Stimulated activated CD4-positive, alpha-beta T cell treated with anti-CD3 and anti-CD28 coated beads, Interleukin-1b, Interleukin-23, amount 100 ng/mL, for 1 hour (primary cell): ENCODE measurements at places on chromosomes 12 and 14.

DNA sequence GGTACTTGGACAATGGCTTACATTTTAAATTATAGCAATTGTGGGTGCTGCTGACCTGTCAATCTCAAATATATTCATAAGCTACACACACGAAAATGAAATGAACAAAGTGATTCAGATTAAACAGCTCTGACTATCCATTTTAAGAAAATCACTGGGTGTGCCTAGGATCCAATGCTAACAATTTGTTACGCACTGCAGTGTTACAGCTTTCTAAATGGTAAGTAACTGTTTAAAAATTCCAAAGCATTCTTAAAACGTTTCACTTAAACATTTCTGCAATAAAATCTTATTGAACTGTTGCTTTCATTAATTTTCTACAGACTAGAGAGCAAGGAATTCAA is 18.9 kb downstream of the LMO3 start:
- no peak for DNase-seq

GRCh38 chr12:54603872-54604271 is 15.4 kb upstream of the PPP1R1A start:
- DNase-seq = no peak

DNA sequence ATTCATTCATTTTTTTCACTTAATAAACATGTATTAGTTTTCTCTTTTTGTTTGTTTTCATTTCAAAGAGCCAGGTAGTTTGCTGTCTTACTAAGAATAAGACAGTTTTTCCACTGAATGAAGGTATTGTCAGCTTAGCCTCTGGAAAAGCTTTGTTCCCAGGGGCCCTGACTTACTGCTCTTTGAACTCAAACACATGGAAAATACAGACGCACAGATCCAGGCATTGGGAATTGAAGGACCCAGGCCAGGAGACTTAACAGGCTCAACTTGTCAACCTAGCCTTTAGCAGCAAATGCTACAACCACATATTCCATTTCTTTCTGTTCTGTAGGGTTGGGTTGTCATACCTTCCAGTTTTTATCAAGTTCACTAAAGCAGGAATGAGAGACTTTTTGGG is 38.5 kb upstream of the SLCO1C1 start:
- no peak for DNase-seq

DNA sequence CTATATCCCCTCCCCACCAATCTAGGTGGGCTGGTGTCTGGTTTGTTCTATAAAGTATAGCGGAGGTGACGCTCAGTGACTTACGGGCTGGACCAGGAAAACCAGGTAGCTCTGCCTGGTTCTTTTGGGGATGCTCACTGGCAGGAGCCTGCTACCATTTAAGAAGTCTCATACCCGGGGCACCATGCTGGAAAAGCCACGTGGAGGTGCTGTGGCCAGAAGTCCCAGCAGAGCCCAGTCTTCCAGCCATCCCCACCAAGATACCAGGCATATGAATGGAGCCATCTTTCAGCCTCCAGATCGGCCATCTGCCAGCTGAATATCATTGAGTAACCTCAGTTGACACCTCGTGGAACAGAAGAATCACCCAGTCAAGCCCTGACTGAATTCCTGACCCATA is 87.2 kb downstream of the AACS start:
- no peak for DNase-seq

GRCh38 chr14:71061458-71061857 is 154.2 kb downstream of the PCNX1 start:
- DNase-seq = no peak

GRCh38 chr12:25377469-25378177 is 126.9 kb upstream of the KRAS start:
- DNase-seq = no peak

DNA sequence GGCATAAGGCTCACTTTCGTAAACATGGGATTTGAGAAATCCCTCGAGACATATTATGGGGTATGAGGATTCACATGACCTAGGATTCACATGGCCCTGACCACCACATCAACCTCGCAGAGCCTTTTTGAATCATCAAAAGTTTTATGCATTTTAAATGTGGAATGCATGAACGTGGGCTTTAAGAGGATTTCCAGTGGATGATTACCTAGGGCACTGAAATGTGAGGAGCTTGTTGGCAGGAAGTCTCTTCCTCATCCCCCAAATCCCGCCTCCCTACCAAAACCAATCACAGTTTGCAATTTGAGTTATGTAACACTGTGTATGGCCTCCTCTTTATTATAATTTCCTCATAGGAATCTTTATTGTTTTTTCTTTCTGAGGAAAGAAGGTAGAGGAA is 659.6 kb upstream of the TBX3 start:
- no peak for DNase-seq

- no peak for DNase-seq
These were observed 220.9 kb downstream of the FOXG1 start for GRCh38 chr14:28987516-28987915.

GRCh38 chr12:93902736-93903562 is 225.8 kb downstream of the CRADD start:
- DNase-seq = no peak

DNA sequence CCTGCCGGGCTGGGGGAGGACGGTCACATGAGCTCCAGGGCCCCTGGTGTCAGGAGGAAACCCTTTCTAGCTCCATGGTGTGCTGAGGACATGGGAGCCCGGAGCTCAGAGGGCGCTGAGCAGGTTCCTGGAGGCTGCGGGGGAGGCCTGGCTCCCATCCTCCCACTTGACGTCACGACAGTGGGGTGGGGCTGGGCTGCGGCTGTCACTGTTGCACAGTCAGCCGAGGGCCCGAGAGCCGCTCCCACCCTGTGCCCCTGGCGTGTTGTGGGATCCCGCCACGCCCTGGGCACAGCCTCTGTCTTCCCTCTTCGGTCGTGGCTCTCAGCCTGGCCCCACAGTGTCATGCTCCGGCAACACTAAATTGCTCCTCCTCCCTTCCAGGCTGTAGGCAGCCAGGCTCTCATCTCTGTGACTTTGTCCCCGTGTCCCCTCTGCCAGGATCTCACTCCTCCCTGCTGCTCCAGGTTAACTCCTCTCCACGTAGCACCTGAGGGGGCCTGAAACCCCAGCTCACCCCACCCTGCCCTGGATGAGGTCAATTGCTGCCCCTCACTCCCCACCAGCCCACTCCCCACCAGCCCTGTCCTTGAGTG is 33.0 kb downstream of the BEGAIN start:
- DNase-seq = no peak

- no peak for DNase-seq
These were observed 9.4 kb upstream of the CIPC start for GRCh38 chr14:77088645-77089044.
